GM13976 (cell line): ENCODE measurements at places on chromosomes 12 and 14.
A peak's percentile ranks its signal among the peaks of the same experiment; 100 is the strongest.

DNA sequence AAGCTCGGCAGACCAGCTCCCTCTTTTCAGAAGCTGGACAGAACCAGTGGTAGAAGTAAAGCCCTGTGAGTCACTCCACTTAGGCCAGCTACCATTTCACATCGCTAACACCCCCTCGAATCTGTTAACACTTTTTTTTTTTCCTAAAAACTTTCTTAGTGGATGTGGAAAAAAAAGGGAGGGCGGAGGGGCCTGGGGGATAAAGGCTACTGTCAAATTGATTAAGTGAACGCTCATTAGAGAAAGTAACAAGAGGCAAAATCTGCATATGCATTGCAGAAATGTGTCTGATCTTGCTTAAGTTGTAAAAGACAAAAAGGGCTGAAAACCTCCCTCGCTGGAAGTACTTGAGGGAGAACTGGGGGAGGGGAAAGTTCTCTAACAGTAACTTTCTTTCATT lies 86.6 kb upstream of the OTX2 start:
- no peak for DNase-seq

DNA sequence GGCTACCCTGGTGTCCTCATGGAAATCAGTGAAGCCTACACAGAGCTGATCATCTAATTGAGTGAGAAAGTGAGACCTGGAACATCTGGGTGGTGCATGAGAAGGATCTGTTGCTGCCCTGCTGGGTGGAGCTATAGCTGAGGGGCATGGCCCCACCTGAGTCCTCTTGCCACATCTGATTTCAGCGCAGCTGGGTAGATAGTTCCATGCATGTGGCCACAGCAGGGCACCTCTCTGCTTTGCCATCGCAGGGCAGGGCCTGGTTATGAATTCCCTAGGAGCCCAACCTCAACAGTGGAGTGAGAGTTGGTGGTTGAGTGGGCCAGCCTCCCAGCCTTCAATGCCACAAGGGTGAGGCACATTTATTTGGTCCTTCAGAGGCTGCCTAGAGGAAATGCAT lies 407.8 kb downstream of the BCL11B start:
- DNase-seq: no peak

DNA sequence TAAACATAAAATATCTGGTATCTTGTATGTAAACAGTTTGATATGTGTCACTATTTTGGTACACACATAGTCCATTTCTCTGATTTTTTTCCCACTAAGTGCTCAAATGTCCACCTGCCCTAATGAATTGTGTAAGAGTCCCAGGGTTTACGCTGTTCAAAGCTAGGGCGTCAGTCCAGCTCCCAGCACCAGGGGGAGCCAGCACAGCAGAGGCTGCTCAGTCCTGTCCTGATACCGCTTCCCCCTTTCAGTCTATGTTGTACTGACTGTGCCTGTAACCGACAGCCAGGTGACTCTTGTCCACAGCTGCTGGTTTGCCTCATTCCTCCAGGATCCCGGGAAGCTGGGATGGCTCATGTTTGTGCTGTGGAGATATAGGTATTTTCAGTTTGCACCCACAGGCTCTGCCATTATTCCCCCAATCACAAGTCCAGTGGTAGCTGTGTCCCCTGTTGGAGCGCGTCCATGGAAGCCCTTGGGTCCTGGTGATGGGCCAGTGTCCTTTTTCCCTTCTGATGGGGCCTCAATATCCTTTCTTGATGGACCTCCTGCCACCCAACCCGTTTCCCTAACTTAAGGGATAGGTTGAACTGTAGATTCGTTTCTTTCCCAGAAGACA lies 242.0 kb downstream of the NEDD1 start:
- peak; percentile 41 for DNase-seq

DNA sequence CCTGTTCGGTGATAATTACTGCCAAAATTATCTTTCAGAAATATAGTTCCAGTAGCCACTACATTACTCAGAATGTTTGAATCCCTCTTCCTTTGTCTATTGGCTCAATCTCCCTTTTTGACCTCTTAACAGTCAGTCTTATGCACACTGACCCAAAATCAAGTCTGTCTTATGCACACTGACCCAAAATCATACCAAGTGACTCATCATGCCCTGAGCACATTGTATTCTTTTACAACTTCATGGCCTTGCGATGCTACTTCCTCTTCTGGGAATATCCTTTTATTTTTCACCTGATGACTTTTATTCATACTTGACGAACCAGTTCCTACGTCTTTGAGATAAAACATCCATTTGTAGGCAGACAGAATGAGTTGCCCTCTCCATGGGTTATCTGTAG lies 182.3 kb downstream of the NPAS3 start:
- no peak for DNase-seq

DNA sequence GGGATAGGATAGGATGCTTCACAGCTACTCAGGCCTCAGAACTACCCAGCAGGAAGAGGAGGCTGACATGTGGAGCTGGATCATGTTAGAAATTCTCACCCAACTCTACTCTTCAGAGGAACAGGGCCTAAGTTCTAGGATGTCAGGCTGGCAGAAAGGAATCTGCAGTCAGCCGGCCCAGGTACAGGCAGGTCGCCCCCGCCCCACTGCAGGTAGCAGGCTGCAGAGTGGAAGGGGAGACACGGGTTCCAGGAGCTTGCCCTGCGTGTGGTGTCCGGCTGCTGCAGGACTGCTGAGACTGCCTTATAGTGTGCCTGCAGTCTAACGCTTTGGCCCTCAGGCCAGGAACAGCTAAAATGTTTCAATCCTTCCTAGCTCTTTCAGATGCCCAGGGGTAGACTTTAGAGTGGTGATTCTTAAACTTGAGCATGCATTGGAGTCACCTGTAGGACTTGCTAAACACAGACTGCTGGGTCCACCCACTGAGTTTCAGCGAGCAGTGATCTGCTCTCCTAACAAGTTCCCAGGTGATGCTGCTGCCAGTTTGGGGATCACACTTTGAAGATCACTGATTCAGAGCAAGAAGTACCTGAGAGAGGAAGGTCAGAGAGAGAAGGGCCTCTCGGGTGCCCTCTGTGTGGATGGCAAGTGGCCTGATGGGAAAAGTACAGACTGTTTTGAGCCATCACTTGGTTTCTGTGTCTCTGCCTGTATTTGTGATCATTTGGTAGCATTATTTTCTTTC lies 153.6 kb downstream of the PPM1H start:
- DNase-seq: no peak

GRCh38 chr12:109818905-109819500 lies 14.2 kb downstream of the TRPV4 start:
- DNase-seq: no peak

DNA sequence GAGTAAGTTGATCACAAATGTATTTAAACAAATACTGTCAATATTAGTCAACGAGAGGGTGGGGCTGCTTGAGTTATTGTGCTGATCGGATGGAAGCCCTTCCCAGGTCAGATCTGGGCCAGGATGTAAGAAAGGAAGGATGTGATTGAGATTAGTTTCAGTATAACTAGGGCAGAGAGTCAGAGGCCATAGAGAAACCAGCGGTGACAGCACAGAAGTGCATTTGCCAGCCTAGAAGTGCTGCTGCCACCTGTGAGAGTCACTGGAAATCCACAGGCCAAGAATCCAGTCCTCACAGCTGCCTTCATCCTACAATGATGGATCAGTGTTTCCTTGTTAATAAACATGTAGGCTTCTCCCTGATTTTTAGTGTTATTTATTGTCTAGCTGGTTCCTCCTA lies 9.8 kb upstream of the FERMT2 start:
- no peak for DNase-seq

DNA sequence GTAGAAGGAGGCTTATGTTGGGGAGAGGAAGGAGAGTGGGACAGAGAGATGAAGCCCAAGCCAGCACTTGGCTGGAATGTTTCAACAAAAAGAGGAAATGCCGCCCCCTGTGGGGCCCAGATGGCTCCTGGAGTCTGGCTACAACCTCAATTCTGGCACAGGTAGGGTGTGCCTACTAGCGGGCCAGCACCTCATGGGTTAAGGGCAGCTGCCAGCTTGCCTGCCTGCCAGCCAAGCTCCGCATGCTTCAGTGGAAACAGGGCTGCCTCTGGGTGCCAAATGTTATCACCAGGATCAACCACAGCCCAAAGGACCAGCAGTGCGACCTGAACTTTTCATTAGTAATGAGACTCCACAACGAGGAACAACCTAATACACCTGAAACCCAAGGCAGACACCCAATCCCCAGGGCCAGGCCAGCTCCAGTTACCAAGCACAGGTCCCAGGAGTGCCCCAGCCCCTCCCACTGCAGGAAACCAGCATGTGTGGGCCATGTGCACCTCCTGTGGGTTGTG lies 11.3 kb downstream of the RAB15 start:
- no peak for DNase-seq

DNA sequence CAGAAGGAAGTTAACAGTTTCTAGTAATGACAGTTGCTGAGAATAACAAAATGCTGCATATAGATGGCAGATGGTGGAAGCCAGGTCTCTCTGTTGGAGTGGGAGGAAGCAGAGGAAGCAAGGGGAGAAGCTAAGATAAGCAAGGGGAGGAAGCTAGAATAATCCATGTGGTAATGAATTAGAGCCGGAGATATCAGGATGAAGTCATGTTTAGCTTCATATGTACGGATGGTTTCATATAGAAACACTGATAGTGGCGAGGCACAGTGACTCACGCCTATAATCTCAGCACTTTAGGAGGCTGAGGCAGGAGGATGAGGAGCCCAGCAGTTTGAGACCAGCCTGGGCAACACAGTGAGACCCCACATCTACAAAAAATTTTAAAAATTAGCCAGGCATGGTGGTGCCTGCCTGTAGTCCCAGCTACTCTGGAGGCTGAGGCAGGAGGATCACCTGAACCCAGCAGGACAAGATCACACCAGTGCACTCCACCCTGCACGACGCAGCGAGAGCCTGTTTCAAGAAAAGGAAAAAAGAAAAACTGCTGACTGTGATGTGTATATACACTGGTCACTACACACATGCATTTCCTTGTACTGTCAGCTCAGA lies 49.2 kb downstream of the ANAPC7 start:
- no peak for DNase-seq

- DNase-seq: no peak
Measured at GRCh38 chr12:1819571-1819970, 794 bp upstream of the LRTM2 start.

GRCh38 chr14:32427726-32428528 lies 98.8 kb downstream of the AKAP6 start:
- no peak for DNase-seq

GRCh38 chr12:54571193-54572188 lies 17.0 kb downstream of the PPP1R1A start:
- DNase-seq: no peak

GRCh38 chr14:105155681-105156413 lies 12.7 kb downstream of the JAG2 start:
- no peak for DNase-seq

- no peak for DNase-seq
Measured at GRCh38 chr12:124160097-124160756, 134.7 kb upstream of the RFLNA start.

- no peak for DNase-seq
Measured at GRCh38 chr14:71698673-71699072, 233.6 kb upstream of the RGS6 start.

GRCh38 chr12:63079791-63080502 lies 71.1 kb downstream of the AVPR1A start:
- no peak for DNase-seq

- DNase-seq: no peak
Measured at GRCh38 chr14:28673056-28673455, 93.5 kb upstream of the FOXG1 start.

DNA sequence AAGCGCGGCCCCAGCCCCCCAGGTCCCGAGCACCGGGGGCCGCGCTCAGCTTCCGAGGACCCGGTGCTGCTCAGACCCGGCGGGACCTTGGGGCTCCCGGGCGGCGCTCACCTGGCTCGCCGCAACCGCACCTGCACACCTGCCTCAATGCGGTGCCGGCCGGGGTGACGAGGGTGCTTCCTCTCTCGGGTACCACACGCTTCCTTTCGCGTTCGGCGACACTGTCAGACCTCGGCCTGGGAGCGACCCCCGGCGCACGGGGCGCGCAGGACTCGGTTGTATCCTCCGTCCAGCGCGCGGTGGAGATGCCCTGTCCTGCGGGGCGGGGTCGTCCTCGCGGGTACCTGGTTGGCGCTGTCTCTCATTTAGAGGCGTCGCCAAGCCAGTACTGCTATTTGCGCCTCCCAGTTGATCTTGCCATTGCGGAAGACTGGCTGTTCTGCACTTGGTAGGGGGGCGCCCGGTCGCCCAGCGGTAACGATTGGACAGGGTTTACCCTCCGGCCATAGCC lies 718 bp downstream of the PACS2 start:
- DNase-seq: no peak

GRCh38 chr14:94046696-94047250 lies 20.6 kb downstream of the OTUB2 start:
- no peak for DNase-seq
